ENCODE measurements at places on chromosomes 11 and 22.
A peak's percentile ranks its signal among the peaks of the same experiment; 100 is the strongest.

- no peak for DNase-seq
Measured at GRCh38 chr11:34825670-34826383, 90.4 kb downstream of the APIP start.

DNA sequence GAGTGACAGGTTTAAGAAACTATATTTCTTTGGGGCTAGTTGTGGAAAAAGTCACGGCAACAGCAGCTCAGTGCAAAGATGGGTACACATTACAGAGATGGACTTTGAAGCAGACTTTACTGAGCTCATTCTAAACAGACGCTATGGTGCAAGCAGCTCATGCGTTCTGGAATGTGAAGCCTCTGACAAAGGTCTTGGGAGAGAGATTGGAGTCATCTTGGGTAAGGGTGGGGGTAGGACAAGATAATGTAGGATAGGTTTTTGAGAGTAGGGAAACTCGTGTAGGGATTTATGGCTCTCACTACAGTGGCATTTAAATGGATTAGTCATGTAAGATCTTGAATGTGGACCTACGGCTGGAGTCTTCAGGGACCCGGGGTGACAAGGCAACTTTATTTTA lies 36.2 kb upstream of the CLMP start:
- peak; percentile 56 for DNase-seq

- peak; percentile 57 for DNase-seq
Measured at GRCh38 chr22:43272869-43273318, 70.3 kb downstream of the SCUBE1 start.

- peak; percentile 33 for DNase-seq
Measured at GRCh38 chr22:44360668-44361381, 48.1 kb upstream of the SHISAL1 start.

DNA sequence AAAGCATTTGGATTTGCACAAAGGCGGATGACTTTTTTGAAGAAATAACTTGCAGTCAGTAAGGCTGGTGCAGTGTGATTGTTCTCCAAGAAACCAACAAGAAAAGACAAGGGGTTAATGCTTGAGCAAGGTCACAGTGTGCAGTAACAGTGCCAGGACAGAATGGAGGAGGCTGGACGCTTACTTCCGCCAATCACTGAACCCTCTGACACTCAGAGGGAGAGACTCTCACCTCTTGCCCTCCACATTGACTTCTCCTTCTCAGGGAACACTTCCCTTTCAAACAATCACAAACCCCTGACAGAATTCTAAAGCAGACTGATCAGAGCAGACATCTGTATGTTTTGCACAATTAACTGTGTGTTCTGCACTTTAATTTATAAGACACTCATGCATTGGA lies 228.4 kb downstream of the BLID start:
- DNase-seq: no peak

DNA sequence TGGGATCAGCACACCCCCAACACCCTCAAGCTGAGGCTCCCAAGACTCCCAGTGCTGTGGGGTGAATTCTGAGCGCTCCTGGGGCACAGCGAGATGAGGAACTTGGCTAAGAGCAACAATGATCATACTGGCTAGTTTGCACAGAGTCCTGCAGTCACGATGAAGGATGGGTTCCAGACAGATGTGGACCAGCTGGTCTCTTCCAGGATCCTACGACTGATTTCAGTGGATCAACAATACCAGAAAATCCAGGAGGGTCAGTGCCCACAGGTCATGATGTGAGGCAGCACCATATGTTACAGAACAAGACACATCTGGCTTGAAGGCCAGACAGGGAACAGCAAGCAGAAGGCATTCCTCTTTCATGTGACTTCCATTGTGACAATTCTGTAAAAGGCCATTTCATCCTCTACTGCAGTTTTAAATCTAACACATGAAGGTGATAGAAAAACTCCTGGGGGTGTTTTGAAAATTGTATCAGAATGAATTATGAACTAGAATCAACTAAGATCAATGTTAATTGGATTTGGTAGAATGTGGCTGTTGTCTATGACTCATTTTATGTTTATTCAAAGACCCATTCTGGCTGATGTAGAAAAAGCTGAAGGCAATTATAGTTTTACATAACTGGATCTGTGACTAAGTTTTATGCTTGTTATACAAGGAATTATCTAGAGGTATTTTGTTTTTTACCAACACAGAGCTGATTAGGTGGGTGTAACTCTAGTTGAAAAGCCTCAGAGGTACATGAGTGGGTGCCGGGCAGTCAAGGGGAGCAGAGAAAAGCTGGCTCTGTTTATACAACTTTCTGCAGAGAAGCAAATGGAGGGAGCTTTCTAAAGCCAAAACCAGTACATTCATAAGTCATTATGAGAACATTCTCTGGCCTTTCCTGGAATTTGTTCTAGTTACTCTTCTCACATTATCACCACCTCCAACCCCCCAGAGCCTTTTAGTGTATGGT lies 29.1 kb downstream of the OR52K1 start:
- DNase-seq: no peak

- DNase-seq: no peak
Measured at GRCh38 chr22:47210686-47211085, 448.2 kb downstream of the TBC1D22A start.

DNA sequence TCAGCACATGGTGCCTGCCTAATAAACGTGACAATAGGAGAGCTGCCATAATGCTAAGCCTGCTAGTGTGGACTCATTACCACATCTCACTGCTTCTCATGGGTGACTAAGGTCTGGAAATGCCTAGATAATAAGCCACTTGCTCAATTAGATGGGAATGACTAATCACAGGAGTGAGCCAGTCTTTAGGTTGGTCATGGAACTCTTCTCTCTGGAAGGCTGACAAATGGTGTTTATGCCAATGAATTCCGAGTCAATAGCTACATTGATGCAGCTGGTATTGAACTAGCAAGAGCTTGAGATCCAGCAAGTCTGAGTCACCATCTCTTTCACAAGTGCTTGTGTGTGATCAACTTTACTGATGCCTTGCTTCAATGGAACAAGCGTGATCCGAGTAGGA lies 334.9 kb downstream of the OPCML start:
- DNase-seq: peak; percentile 4

DNA sequence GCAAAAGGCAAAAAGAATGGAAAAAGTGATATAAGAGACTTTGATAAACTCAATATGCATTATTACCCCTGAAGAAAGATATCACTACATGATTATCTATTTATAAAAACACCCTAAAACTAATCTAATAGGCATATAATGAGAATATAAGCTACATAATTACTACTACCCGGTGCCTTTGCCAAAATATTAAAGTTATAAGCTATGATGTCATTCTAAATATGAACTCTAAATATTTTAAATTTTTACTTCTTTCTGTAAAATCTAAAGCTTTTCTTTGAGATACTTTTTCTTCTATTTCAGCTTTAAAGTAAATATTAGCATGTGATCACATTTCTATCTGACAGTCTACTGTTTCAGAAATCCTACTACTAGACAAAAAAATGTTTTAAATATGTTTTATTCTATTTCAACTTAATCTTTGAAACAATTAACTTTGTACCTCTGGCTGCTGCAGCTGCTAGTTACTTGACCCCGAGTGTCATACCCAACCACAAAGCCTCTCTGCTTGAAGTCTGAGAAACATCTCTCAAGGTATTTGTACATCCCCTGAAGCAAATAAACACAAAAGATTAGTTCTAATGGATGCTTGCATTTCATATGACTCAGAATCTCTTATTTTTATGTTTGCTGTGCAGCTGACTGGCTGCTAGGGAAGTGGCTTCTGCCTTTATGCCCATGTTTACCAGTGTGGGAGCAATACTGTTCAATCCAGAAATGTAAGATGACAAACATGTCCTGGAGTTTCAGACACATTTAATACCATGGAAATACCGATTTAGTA lies 26.8 kb downstream of the PGM2L1 start:
- no peak for DNase-seq

DNA sequence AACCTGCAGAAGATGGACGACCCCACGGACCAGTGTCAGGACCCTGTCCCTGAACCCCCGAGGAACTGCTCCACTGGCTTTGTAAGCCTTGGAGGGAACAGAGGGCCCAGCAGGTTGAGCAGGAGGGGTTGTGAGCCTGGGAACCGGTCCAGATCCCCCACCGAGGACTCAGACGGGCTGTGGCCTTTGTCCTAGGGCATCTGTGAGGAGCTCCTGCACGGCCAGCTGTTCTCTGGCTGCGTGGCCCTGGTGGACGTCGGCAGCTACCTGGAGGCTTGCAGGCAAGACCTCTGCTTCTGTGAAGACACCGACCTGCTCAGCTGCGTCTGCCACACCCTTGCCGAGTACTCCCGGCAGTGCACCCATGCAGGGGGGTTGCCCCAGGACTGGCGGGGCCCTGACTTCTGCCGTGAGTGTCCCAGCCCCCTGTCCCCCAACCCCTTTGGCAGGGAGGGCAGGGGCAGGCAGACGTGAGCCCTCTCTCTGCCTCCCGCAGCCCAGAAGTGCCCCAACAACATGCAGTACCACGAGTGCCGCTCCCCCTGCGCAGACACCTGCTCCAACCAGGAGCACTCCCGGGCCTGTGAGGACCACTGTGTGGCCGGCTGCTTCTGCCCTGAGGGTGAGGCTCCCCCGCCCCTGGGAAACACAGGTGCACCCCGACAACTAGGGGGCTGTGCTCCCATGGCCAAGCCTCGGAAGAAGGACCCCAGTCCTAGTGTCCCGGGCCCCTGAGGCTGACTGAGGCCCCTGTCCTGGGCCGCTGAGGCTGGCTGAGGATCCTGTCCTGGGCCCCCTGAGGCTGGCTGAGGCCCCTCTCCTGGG lies 6.4 kb downstream of the MUC5AC start:
- no peak for DNase-seq

DNA sequence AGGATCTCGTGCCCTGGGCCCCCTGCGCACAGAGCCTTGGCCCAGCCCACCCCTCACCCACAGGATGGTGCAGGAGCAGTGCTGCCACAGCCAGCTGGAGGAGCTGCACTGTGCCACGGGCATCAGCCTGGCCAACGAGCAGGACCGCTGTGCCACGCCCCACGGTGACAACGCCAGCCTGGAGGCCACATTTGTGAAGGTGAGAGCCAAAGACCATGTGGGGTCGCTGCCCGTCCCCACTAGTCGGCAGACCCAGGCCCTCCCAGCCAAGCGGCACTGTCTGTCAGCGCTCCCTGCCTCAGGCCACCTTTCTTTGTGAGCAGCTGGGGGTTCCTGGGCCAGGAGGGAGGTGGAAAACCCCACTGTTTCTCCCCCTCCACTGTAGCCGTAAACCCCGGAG lies 22.8 kb downstream of the FBLN1 start:
- no peak for DNase-seq

DNA sequence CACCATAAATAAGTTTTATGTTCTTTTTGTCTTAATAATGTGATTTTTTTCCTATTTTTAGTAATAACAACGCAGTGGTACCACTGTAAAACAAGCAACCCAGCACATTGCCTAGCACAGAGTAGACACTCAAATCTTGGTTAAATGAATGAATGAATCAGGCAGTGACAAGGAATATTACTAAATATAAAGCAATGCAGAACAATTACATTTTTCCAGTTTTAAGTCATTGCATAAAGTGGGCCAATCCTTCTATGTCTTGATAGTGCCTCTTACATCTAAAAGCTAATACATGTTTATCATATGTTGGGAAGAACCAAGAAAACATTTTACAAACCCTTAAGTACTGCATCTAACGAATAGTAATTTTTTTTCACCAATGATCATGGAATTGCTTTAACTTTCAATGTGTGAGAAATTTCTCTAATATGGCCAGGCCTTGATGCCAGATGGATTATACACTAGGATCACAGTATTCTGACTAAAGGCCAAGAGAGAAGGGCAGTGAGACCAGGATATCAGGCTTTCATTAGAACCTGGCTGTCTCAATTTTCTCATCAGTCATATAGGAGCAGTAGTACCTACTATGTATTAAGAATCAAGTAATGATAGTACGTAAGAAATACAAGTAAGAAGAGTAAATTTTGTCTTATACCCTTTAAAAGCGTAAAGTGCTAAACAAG lies 88.5 kb downstream of the TRIM44 start:
- DNase-seq: no peak

GRCh38 chr11:70468256-70469195 lies 70.2 kb downstream of the CTTN start:
- peak; percentile 41 for DNase-seq

DNA sequence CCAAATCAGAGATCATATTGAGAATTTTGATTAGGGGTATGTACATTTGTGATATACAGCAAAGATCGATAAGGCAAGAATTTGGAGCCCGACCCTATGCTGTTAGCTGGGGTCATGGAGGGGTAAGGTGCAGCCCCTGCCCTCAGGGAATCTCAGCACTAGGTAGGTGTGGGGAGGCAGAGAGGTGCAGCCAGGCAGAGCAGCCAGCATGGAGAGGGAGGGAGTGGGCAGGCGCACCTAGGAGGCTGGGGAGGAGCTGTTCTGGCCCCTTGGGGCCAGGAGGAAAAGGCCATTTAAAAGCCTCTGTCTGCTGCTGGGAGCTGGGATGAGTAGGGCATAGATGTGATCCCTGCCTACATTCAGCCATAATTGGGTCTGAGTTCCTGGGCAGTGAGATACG lies 293.0 kb downstream of the TBC1D22A start:
- DNase-seq: no peak

DNA sequence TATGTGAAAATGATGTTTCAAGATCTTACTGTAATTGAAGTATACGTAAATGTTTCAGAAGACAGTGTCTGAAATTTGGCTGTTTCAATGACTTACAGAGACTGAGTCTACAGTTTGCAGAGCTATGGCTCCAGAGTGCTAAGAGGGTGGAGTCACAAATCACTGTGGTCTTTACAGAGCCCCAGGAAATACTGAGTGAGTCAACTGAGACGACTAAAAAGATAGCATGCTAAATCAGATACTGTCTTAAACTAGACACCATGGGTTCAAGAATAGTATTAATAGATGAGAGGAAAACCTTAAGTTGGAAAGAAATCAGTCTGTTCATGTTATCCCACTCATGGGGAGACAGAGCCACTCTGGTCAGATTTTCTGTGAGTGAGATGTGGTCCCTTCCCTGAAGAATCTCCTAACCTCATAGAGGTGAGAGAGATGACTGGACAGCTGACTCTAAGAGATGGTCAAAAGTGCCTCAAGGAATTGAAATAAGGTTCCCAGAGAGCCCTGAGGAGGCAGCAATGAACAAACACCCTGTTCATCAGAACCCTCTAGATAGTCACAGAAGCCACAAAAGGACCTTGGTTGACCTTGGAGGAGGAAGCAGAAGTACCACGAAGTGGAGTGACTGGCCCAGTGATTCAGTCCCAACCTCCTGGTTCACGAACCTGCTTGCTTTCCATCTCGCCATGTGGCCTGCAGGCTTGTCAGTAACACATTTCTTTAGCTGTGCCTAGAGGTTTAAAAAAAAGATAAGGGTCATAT lies 30.2 kb downstream of the C11orf91 start:
- no peak for DNase-seq

DNA sequence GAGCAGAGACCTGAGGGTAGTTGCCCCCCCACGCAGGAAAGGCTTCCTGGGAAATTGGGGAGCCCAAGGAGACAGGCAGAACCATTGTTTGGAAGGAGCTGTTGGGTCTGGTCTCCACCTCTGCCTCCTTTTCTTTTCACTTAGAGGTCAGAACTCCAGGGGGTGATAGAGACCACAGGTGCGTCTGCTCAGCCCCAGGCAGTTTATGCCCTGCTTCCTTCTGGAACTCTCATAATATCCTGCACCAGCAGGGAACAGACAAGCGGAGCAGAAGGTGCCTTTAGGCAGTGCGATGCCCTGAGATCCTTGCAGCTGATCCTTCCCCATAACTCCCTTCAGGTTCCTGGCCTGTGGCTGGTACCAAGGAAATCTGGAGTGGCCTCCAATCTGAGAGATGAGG lies 120.2 kb downstream of the NECTIN1 start:
- DNase-seq: no peak
